ENCODE measurements at places on chromosomes 12 and 14. TPM values are rescaled to one million over a fixed set of nuclear protein-coding genes. Genes with fewer than 3 reads are reported as not detected.

- DNase-seq: peak; percentile 75
Measured at GRCh38 chr12:49187184-49187583, 1.7 kb downstream of the TUBA1A start.

GRCh38 chr12:1808798-1809480, 11.4 kb upstream of the LRTM2 start:
- no peak for DNase-seq

GRCh38 chr14:68513838-68514607, 278.8 kb downstream of the ZFP36L1 start:
- no peak for DNase-seq

DNA sequence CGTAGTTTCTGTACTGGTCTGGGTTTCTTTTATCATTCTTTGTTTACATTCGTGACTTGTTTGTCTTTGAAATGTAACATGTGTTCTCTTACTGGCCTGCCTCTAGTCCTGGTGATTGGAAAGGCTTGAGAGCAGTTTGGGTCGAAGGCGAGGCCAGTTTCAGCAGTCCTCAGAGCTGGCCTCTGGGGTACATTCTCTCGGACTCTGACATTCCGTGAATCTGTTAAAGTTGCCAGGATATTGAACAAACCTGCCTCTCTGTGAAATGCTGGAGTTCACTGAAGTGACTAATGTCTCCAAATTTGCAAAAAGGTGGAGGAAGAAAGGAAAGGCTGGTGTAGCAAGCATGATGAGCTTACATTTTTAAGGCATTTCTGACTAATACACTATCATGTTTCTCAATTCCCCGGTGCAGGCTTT, 1.5 kb downstream of the PLEKHA5 start:
- no peak for DNase-seq

GRCh38 chr14:62934439-62934838, 110.8 kb downstream of the KCNH5 start:
- DNase-seq: no peak

Gene RND1
- 0.85 TPM for total RNA-seq

DNA sequence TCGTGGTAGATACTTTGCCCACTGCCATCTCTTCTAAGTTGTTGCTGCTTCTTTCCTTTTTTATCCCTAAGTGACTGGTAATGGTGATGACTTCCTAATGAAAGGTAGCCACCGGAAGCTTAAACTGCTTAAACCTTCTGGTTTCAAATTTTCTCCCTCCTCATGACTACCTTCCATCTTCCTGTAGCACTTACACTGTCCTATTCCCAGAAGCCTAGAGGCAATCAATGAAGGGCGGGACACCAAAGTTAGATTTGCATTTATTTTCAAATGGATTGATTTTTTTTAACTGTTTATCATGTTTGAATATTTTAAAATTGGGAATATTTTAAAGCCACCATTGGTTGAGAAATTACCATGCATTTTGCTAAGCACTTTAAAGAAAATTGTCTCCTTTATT, 64.7 kb downstream of the MSRB3 start:
- DNase-seq: no peak

- no peak for DNase-seq
Measured at GRCh38 chr12:58443273-58443980, 476.9 kb downstream of the LRIG3 start.

DNA sequence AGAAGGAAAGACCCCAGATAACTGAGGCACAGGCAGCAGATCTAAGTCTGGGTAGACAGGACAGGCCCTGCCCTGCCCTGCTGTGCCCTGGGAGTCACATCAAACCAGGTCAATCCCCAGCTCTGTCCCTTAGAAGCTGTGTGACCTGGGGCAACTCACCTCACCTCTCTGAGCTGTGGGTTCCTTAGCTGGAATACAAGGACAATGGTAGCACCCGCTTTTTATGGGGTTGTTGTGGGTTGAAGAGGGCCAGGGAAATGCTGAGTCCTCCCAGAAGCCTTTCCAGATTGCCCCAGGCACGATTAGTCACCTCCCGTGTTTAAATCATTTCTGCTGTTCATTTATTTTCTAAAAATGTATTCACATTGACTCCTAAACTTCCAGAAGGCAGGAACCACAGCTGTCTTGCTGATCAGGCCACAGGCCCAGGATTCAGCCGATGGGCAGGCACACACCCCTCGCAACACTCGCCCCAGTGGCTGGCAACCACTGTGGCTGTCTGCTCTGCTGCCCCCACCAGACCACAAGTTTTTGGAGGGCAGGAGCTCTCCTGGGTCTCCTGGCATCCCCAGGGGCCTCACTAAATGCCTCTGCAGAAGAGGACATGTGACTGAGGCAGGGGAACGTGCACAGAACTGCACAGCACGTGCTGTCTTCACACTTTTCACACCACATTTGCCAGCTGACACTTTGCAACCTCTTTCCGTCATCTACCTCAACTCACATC, 3.0 kb downstream of the SELPLG start:
- DNase-seq: no peak

- no peak for DNase-seq
Measured at GRCh38 chr12:130667421-130667960, 48.6 kb downstream of the RIMBP2 start.

- DNase-seq: no peak
Measured at GRCh38 chr12:46390881-46391280, 18.3 kb upstream of the SLC38A2 start.

DNA sequence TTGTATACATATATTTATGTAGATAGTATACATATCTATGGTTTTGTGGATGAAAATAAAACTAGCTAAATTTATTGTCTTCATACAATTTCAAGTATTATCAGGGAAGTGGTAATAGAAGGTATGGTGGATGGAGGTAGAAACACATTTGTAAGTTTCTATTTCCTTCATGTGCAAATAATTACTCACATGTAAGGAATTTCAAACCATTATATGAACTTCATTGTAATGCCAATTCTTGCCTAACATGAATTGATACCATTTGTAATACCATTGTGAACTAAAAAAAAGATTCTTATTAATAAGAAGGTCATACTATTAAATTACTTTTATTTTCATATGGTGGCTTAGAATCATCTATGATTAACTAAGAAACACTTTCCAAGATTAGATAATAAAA, 20.1 kb upstream of the PPFIA2 start:
- DNase-seq: no peak

- DNase-seq: no peak
Measured at GRCh38 chr12:94139816-94140215, 8.6 kb upstream of the PLXNC1 start.

GRCh38 chr14:93302688-93303581, 29.9 kb downstream of the BTBD7 start:
- no peak for DNase-seq

DNA sequence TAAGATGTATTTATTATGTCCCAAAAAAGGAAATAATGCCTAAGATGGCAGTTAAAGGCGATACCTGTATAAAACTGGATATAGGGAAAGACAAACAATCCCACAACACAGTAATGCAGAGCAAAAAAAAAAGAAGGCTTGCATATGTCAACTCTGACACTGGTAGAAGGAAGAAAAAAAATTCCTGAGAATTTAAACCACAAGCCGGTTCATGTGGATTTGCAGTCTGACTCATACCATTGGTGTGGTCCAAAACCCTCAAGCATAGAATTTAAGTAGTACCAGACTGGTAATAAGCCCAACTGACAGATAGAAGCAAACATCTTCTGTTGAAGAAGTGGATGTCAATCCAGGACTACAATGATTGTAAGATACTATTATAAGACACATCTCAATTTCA, 7.2 kb downstream of the DNAI7 start:
- no peak for DNase-seq

DNA sequence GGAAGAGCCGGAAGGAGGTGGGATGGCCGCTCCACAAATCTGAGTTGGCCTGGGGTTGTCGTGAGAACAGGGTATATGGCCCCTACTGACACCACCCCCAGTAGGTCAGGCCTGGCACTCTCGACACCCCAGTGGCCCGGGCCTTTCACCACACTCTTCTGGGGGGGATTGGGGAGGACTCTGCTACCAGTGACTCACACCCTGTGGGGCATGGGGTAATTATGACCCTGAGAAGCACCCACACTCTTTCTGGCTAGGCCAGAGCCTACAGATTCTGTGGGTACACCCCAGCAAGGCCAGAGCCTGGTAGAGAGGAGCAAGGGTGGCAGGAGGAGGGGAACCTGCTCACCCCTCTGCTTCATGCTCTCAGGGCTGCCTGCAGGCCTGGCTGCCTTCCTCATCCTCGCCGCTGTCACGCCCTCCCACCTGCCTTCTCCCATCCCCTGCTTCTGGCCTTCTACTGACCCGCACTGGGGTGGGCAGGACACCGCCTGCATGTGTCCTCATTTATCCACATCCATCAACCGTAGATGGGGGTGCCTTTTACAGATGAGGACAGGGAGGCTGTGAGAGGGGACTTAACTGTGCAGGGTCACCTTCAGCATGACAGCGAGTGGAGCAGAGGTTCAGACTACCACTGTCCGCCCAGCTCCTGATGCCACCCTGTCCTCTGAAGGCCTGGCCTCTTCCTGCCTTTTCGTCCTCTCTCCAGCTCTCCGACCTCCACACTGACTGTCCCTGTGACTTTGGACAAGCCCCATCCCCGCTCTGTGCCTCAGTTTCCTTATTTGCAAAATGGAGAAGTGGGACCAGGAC, 18.4 kb downstream of the ASB2 start:
- DNase-seq: no peak

DNA sequence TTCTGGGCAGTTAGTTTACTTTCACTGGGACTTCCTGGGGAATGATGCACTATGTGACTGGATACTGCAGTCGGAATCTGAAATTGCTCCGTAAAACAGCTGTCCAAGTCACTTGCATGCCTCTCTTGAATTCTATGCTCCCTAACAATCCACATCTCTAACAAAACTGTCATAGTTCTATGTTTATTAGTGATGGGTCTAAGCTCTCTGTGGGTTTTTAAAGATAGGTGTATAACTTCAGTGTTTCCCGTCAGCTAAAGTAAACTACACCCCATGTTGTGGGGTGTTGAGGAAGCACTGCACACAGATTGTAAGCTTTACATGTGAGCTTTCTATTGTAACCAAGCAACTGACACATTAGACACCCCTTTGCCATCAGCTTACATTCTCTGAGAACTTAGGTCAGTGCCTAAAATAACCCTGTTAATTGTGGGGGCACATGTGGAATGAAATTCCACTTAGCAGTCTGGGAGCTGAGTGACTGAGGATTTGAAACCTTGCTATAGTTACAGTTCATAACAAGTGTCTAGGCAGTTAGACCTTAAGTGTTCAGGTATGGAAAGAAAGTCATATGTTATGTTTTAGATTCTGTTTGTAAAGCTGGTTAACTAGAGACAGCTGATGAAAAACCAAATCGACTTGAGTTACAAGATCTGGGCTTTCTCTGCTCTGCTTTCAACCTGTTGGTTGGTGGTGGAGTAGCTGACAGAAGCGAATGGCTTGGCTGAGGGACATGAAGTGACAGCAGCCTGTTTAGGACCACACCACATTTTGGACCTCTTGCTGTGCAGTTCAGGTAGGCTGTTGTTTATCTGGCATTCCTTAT, 165.7 kb downstream of the AKAP6 start:
- DNase-seq: no peak

DNA sequence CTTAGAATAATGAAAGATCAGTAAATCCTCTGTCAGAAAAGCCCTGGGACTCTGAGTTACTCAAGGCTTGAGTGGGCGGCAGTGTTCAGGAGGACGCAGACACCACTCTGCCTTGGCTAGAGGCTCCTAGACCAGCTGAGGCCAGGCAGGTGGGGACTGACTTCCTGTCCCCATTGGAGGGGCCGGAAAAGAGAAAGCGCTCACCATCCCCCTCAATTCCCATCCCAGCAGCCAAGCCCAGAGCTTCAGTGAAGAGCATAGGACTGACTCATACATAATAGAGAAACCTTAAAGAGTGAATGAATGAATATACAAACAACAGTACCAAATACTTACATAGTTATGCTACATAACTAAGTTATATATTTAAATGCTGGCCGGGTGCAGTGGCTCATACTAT, 62.0 kb downstream of the PLEKHG7 start:
- no peak for DNase-seq

Gene AHNAK2
- total RNA-seq: 35.5 TPM

- no peak for DNase-seq
Measured at GRCh38 chr12:76539727-76540126, 19.8 kb downstream of the OSBPL8 start.

DNA sequence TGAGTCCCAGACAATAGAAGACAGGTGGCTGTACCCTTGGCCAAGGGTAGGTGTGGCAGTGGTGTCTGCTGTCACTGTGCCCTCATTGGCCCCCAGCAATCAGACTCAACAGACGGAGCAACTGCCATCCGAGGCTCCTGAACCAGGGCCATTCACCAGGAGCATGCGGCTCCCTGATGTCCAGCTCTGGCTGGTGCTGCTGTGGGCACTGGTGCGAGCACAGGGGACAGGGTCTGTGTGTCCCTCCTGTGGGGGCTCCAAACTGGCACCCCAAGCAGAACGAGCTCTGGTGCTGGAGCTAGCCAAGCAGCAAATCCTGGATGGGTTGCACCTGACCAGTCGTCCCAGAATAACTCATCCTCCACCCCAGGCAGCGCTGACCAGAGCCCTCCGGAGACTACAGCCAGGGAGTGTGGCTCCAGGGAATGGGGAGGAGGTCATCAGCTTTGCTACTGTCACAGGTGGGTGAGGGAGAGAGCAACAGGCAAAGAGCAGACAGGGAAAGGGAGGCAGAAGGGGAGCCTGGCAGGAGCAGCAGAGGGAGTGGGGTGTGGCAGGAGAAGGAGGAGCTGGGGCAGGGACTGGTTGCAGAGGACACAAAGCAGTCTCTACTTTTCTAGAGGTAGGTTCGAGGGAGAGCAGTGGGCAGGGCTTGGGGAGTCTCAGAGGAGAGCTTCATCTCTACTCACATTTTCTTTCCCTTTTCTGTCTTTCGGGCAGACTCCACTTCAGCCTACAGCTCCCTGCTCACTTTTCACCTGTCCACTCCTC, 452 bp downstream of the INHBE start:
- DNase-seq: no peak

Gene ATP2B1
- total RNA-seq: 5.1 TPM

- no peak for DNase-seq
Measured at GRCh38 chr12:50765095-50765911, 1.4 kb downstream of the ATF1 start.

Gene CAPZA3
- total RNA-seq: not detected

DNA sequence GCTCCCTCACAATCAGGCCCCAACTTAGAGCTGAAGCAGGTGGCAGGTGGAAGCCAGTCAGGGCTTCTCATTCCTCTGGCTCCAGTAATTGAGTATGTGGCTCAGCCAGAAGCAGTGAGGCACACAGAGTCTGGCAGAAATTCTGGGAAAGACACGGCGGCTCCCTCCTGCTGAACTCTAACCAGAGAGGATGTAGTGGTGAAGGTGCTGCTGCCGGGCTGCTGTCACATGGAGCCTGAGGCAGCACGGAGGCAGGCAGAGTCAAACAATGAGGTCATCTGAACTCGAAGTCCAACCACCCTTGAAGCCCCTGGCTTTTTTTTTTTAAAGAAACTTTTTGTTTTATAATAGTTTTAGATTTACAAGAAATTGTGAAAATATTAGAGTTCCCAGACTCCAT, 33.4 kb upstream of the SMOC1 start:
- no peak for DNase-seq

DNA sequence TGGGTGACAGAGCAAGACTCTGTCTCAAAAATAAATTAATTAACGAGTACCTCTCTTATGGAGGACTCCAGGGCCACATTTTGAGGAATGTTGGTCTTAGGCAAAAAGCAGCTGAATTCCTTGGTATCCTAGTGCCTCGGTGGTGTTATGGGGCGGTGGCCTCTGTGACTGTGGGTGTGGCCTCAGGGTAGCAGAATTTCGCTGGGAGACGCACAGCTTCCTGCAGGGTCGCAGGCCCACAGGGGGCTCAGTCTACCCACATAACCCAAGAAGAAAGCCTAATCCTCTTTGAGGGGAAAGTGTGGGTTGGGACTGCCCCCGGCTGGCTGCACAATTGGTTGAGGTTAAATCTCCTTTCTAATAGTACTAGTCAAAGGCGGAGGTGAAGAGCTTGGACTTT, 11.2 kb upstream of the SERPINA4 start:
- DNase-seq: no peak
